ENCODE measurements at places on chromosomes 3 and 15.
A peak's percentile ranks its signal among the peaks of the same experiment; 100 is the strongest.

DNA sequence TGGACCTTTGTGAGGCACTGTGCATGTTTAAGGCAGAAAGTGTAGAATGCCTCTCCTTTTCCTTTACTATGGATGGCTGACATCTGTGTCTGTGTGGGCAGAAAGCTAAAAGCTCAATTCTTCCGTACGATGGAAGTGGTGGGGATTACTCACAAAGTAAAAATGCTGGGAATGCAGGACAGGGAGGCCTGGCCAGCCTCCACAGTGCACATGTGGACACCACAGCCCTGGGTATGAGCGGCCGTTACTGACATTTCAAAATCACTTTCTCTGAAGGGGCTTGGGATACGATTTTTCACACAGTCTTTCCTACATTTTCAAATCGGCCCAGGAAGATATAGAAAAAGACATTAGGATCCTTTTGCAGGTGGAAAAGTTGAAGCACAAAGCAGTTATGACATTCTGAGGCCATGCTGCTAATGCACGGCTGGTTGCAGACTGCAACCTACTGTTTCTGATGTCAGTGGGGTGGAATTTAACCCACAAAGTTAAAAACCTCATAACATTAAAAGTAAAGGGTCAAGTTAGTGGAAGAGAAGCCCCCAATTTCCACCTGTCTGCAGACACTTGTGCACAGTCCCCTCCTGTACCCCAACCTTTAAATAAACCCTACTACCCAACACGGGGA lies 27.9 kb downstream of the EHD4 start:
- no peak overlapping the region for H3K27ac ChIP-seq
- H3K4me3 ChIP-seq: no peak overlapping the region
- H3K36me3 ChIP-seq: peaks cover 27% of the 10 kb centered on the region
- no peaks in the 10 kb centered on the region for H3K27me3 ChIP-seq
- H3K4me1 ChIP-seq: peaks cover 9% of the 10 kb centered on the region

- H3K4me1 ChIP-seq: no peaks in the 10 kb centered on the region
- H3K27ac ChIP-seq: no peak overlapping the region
- H3K27me3 ChIP-seq: no peaks in the 10 kb centered on the region
Measured at GRCh38 chr15:98878172-98878571, 129.4 kb downstream of the PGPEP1L start.

- H3K27ac ChIP-seq: no peak within 1 kb of the TSS
- no peaks in the 10 kb centered on the region for H3K27me3 ChIP-seq
- DNase-seq: no peak
- no peaks in the 10 kb centered on the region for H3K36me3 ChIP-seq
- H3K4me3 ChIP-seq: no peak within 1 kb of the TSS
Measured at GRCh38 chr15:81133782-81134461, at the start of gene CFAP161. TSS of gene CFAP161 (plus strand) at chr15:81134270. CDS start at chr15:81134330, 60 bp downstream.

GRCh38 chr3:67790043-67790442 lies 135.6 kb upstream of the SUCLG2 start:
- H3K4me3 ChIP-seq: no peak overlapping the region
- no peak overlapping the region for H3K27ac ChIP-seq
- no peaks in the 10 kb centered on the region for H3K27me3 ChIP-seq
- no peaks in the 10 kb centered on the region for H3K36me3 ChIP-seq
- DNase-seq: no peak

DNA sequence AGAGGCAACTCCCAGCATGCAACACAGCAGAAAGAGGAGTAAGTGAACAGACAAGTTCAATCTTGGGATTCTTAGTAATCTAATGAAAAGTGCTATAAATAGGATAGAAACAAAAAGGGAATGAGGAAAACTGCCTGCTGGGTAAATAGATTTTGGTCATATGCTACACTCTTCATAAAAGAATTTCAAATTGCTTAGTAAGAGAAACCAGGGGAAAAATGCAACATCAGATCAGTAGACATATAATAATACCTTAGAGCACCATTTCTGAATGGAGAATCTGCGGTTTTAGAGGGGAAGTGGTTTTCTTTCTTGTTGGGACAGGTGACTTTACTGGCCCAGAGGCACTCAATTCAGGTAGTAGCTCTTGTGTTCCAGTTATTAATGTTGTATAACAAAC lies 13.4 kb upstream of the TBC1D5 start:
- H3K4me3 ChIP-seq: no peak overlapping the region
- no peak overlapping the region for H3K27ac ChIP-seq
- no peaks in the 10 kb centered on the region for H3K4me1 ChIP-seq
- H3K27me3 ChIP-seq: no peaks in the 10 kb centered on the region

GRCh38 chr3:72768936-72769335 lies 79.3 kb downstream of the SHQ1 start:
- H3K36me3 ChIP-seq: no peaks in the 10 kb centered on the region
- H3K27ac ChIP-seq: no peak overlapping the region
- DNase-seq: no peak
- H3K27me3 ChIP-seq: no peaks in the 10 kb centered on the region
- no peaks in the 10 kb centered on the region for H3K4me1 ChIP-seq

DNA sequence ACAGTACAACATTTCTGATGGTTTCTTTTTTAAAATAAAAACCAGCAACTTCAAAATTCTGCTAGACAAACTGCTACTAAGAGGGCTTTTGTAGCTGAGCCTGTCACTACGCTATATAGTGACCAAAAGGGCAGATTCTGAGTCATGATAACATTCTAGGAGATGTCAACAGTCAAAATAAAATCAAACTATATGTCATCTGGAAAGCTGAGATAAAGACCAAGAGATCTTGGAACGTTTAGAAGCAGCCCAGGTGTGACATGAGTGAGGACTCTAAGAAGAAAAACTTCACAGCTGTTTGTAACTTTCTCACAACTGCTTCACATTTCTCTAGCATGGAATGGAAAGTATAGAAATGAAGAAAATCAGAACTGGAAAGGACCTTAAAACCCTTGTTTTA lies 84.6 kb downstream of the FILIP1L start:
- no peak overlapping the region for H3K27ac ChIP-seq
- no peaks in the 10 kb centered on the region for H3K4me1 ChIP-seq
- no peaks in the 10 kb centered on the region for H3K36me3 ChIP-seq
- no peak overlapping the region for H3K4me3 ChIP-seq
- no peak for DNase-seq

- H3K36me3 ChIP-seq: no peaks in the 10 kb centered on the region
- DNase-seq: no peak
- peaks cover 9% of the 10 kb centered on the region for H3K27me3 ChIP-seq
- H3K4me1 ChIP-seq: no peaks in the 10 kb centered on the region
Measured at GRCh38 chr15:65062061-65062460, 5.7 kb downstream of the RASL12 start.

DNA sequence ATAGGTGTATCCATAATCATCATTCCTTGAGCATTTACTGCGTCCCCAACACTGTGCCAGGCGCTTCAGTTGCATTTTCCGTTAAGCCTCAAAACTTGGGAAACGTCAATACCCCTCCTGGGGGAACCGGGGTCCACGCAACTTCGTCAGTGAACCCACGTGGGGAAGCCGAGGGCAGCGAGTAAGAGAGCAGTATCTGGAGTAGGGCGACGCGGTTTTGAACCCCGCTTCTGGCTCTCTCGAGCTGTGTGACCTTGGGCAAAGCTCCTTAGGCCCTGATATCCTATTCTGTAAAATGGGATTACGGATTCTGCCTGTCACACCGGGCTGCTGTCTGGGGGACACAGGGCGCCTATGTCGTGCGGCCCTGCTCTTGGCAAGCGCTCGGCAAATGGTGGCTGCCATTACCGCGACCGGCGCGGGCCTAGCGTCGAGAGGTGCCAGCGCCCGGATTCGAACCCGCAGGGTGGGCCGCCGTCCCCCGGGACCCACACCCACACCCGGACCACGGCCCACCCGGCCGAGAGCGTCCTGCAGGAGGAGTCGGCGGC lies 590 bp downstream of the POLG start:
- peak overlapping the region; percentile 81 for H3K27ac ChIP-seq
- no peak for DNase-seq
- H3K36me3 ChIP-seq: peaks cover 34% of the 10 kb centered on the region
- H3K4me1 ChIP-seq: peaks cover 53% of the 10 kb centered on the region
- peak overlapping the region; percentile 73 for H3K4me3 ChIP-seq

- no peaks in the 10 kb centered on the region for H3K4me1 ChIP-seq
- no peak for DNase-seq
- no peaks in the 10 kb centered on the region for H3K36me3 ChIP-seq
- H3K27ac ChIP-seq: no peak overlapping the region
- no peak overlapping the region for H3K4me3 ChIP-seq
Measured at GRCh38 chr3:45312836-45313493, 75.4 kb upstream of the LARS2 start.

DNA sequence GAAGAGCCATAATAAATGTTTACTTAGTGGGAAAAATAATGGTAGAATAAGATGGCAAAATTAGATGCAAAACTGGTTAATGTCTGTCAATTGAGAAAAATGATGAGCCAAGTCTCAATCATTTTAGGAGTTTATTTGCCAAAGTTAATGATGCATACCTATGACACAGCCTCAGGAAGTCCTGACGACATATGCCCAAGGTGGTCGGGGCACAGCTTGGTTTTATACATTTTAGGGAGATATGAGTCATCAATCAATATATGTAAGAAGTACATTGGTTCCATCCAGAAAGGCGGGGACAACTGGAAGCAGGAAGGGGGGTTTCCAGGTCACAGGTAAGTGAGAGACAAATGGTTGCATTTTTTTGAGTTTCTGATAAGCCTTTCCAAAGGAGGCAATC lies 31.5 kb downstream of the CLEC3B start:
- DNase-seq: no peak
- H3K27ac ChIP-seq: no peak overlapping the region
- H3K27me3 ChIP-seq: no peaks in the 10 kb centered on the region
- no peaks in the 10 kb centered on the region for H3K4me1 ChIP-seq
- H3K4me3 ChIP-seq: no peak overlapping the region

DNA sequence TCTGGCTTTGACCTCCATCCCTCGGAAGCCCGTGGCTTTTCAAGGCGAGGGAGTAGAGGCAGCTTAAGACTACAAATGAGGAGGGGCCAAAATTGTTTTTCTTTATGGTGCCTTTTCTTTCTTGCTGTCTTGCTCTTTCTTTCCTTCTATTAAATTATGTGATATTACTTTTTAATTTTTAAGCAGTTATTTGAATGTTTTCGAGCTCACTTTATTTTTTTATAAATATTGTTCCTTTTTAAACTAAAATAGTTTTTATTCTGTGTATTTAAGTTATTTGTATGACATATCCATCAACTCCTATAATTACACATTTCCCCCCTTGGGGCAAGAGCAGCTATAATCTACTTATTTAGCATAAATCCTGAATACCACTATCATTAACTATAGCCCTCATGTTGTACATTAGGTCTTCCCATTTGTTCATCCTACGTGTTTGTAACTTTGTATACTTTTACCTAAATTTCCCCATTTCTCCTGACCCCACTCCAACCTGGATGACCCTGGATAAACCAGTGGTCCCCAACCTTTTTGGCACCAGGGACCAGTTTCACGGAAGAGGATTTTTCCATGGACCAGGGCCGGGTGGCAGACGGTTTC lies 622 bp upstream of the PLSCR1 start:
- H3K4me1 ChIP-seq: peaks cover 8% of the 10 kb centered on the region
- DNase-seq: no peak
- peak overlapping the region; percentile 81 for H3K4me3 ChIP-seq
- H3K27ac ChIP-seq: peak overlapping the region; percentile 52
- H3K27me3 ChIP-seq: no peaks in the 10 kb centered on the region

DNA sequence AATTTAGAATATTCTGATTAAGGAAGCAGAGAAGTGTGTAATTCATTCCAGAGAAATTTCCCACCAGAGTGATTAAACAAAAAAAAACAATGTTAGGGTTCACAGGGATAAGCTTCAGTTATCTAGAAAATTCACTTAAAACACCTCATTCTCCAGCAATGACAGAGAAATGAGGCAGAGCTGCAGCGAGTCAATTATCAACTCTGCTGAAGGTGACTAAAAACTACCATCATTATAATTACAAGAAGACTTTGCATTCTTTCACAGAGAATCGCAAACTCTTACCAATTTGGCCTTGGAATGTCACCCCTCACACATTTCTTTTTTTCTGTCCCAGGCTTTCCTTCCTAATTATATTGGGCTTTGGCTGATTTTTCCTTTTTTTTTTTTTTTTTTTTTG lies 117.1 kb downstream of the RAB11A start:
- H3K4me1 ChIP-seq: peaks cover 3% of the 10 kb centered on the region
- H3K4me3 ChIP-seq: no peak overlapping the region
- H3K27me3 ChIP-seq: peaks cover 7% of the 10 kb centered on the region
- no peak for DNase-seq

DNA sequence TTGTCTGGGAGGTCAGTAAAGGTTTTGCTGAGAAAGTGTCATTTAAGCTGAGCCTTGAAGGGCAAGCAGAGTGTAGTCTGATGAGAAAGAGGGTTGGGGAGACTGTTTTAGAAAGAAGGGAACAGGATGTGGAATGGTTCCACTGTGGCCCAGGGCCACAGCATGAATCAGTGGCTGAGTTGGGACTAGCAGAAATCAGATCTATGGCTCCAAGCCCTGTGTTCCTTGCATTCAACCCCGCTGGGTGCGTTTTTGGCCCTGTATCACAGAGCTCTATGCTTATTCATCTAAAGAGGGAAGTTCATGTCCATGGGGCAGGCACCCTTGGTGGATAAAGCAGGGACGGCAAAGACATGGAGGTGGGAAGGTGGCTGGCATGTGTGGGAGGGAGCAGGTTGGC lies 151.3 kb downstream of the CACNA1D start:
- H3K27me3 ChIP-seq: no peaks in the 10 kb centered on the region
- H3K4me3 ChIP-seq: no peak overlapping the region
- no peak overlapping the region for H3K27ac ChIP-seq
- DNase-seq: no peak
- H3K36me3 ChIP-seq: no peaks in the 10 kb centered on the region

DNA sequence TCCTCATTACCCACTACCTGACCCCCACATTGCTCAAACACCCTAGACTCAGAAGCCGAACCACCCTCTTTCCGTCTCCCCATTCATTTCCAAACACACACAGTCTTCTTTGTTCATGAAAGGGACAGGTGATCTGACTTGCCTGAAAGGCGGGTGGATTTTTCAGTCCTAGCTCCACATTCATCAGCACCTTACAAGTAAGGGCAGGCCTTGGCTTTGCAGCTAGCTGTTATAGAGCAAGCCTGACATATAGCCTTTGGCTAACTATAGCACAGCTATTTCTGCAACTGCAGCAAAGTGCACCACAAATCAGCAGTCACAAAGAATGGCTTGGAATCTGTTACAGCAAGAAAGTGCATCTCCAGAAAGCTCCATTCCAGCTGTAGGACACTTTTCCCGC lies 139.8 kb downstream of the XXYLT1 start:
- no peak for DNase-seq
- H3K36me3 ChIP-seq: no peaks in the 10 kb centered on the region
- H3K27ac ChIP-seq: no peak overlapping the region
- no peak overlapping the region for H3K4me3 ChIP-seq
- H3K4me1 ChIP-seq: peaks cover 4% of the 10 kb centered on the region

All from effector memory CD4-positive, alpha-beta T cell (primary cell).